ENCODE measurements at places on chromosomes 5 and 9. TPM values are rescaled to one million over a fixed set of nuclear protein-coding genes. Genes with fewer than 3 reads are reported as not detected.

- no peak overlapping the region for H3K4me3 ChIP-seq
- no peaks in the 10 kb centered on the region for H3K4me1 ChIP-seq
- no peak overlapping the region for H3K27ac ChIP-seq
- H3K27me3 ChIP-seq = peaks cover 5% of the 10 kb centered on the region
Observed at GRCh38 chr9:98330831-98331230, 75.4 kb upstream of the TBC1D2 start.

- H3K4me1 ChIP-seq = peaks cover 49% of the 10 kb centered on the region
- H3K27ac ChIP-seq = peak within 1 kb of the TSS; percentile 99
- H3K4me3 ChIP-seq = peak within 1 kb of the TSS; percentile 97
- peak; percentile 52 for DNase-seq
- peaks cover 41% of the 10 kb centered on the region for H3K36me3 ChIP-seq
- H3K27me3 ChIP-seq = no peaks in the 10 kb centered on the region
Observed at GRCh38 chr5:40679913-40680681, at the start of gene PTGER4. TSS of gene PTGER4 (plus strand) at chr5:40679915. CDS start at chr5:40680994, 1,079 bp downstream.

- no peak overlapping the region for H3K4me3 ChIP-seq
- H3K27ac ChIP-seq = no peak overlapping the region
- H3K36me3 ChIP-seq = no peaks in the 10 kb centered on the region
- DNase-seq = no peak
Observed at GRCh38 chr9:27355166-27355565, 58.2 kb upstream of the EQTN start.

DNA sequence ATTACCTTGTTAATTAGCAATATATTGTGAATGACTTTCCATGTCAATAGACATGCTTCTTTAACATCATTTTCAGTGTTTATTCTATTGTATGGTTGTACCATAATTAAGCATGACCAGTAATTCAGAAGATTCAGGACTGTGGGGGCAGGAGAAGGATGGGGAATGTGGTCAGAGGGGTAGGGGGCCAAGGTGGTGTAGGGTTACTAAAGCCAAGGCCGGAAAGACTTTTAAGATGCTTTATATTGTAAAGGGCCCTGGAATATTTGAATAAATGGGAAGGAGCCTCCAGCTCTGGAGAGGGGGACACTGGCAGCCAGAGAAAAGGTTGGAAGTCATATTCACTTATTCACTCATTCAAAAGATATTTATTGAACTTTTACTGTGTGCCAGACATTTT, 115.7 kb downstream of the FGF18 start:
- no peak for DNase-seq
- peaks cover 78% of the 10 kb centered on the region for H3K27me3 ChIP-seq
- no peak overlapping the region for H3K4me3 ChIP-seq
- no peaks in the 10 kb centered on the region for H3K36me3 ChIP-seq
- no peak overlapping the region for H3K27ac ChIP-seq

GRCh38 chr5:154107756-154108155, 69.0 kb downstream of the MFAP3 start:
- H3K4me1 ChIP-seq = peaks cover 5% of the 10 kb centered on the region
- DNase-seq = no peak
- H3K27ac ChIP-seq = no peak overlapping the region
- no peaks in the 10 kb centered on the region for H3K27me3 ChIP-seq
- no peaks in the 10 kb centered on the region for H3K36me3 ChIP-seq

- no peak for DNase-seq
- no peak overlapping the region for H3K27ac ChIP-seq
- peaks cover 4% of the 10 kb centered on the region for H3K36me3 ChIP-seq
- no peaks in the 10 kb centered on the region for H3K4me1 ChIP-seq
- H3K4me3 ChIP-seq = no peak overlapping the region
Observed at GRCh38 chr9:131963072-131964030, 116.3 kb downstream of the MED27 start.

GRCh38 chr5:180304431-180305375, 12.8 kb upstream of the MAPK9 start:
- H3K4me1 ChIP-seq = no peaks in the 10 kb centered on the region
- H3K27ac ChIP-seq = no peak overlapping the region
- no peaks in the 10 kb centered on the region for H3K36me3 ChIP-seq
- peaks cover 5% of the 10 kb centered on the region for H3K27me3 ChIP-seq
- no peak for DNase-seq
- no peak overlapping the region for H3K4me3 ChIP-seq

DNA sequence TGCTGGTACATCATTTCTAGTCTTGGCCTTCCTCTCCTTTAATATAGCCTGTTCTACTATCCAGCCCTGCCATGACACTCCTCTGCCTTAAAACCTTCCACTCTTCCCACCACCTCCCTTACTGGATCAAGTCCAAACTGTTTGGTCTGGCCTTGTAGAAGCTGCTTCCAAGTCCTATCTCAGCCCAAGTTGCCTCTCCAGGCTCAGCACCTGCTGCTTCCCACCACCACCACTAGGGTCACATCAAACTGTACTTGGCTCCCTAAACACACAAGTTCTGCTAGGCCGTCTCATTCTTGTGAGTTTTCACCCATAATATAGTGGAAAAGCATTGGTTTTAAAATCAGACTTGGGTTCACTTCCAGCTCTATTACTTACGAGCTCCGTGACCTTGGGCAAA, 1.4 kb downstream of the NDUFA8 start:
- H3K27ac ChIP-seq = no peak overlapping the region
- peaks cover 47% of the 10 kb centered on the region for H3K4me1 ChIP-seq
- peak; percentile 40 for DNase-seq

PRLR gene
- not detected for total RNA-seq

KCNT1 gene
- not detected for total RNA-seq

PCDHGA5 gene
- not detected for total RNA-seq

BTNL9 gene
- total RNA-seq = not detected

All from activated T-cell treated with anti-CD3 and anti-CD28 coated beads, Interleukin-2, amount 50 U/mL, for 72 hours (primary cell).